A549 (cell line): ENCODE measurements at places on chromosomes 16 and 17.

GRCh38 chr17:20121359-20122253 is 112.4 kb downstream of the SPECC1 start:
- DNase-seq: peak; percentile 68

DNA sequence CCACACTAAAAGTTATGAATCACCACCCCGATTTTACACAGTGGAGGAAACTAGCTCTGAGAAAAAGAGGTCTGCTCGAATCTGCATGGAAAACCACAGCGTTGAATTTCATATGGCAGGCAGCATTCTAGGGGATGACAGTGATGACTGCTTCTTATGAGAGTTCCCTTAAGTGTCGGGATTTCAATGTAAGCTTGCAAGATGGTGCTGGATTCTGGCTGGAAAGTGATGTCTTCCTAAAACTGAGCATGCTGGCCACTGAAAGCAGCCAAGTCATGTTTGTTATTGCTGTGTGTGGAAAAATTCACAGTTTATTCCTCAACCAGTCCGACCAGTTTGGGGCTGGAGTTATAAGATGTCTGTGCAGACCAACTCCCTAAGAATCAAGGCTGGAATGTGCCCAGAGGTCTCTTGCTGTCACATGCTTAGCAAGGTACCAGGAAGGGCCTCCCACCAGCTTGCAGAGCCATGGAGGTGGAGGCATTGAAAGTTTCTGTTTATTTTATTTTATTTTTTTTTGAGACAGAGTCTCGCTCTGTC is 37.2 kb upstream of the GAN start:
- no peak for DNase-seq

DNA sequence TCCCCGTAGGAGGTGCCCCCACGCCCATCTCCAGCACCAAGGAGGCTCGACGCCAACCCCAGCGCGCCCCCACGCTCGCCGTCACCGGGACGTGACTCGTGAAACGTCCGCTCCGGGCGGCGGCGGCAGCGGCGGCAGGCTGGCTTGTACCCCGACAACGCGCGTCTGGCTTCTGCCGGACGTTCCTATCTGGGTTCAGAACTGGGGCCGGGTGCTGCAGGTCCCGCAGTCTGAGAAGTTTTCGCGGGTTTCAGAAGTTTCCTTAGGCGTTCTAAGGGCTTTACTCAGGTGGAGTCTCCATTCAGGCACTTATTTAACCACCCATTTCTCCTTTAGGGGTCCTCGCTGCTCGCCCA is 672 bp upstream of the ALKBH5 start:
- no peak for DNase-seq

DNA sequence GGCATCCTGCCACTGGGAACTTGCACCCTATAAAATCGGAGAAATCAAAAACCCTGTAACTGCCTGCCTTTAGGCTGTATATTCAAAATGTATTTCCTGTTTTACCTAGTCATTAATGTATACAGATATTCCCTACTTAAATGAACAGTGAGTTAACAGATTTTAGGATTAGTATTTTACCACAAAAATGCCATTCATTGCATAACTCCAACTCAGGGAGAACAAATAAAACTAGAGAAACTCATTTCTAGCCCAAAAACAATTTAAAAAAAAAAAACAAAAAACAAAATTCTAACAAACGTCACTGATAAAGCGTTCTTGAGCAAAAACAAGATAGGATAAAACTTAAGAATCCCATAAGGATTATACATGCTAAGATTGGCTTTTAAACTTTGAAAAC is 3.7 kb upstream of the DHX33 start:
- DNase-seq: no peak

DNA sequence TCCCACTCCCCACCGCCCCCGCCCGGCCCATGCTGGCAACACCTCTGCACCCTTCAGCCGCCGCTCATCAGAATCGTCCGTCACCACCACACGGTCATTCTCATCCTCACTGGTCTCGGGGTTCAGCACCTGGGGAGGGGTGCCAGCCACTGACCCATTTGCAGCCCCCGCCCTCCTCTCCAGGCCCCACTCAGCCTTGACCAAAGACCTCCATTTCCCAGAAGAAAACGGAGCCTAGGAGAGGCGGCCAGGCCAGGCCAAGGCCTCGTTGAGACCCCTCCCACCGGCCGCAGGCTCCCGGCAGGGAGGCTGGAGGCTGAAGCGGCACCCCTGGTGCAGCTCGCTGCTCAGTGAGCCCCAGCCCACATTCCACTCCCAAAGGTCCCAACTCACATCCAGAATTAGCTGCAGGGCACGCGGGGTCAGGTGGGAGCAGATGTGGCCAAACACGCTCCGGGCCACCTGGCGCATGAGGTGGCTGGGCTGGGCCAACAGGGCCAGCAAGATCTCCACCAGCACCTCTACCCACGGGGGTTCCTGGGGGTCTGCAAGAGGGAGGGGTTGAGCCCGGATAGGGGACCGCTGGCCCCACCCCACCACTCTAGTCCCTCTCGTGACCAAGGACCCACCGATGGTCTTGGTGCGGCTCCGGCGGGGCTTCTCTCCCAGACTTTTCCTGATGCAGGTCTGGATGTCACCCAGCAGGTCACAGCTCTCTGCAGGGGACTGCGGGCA is 9.8 kb downstream of the MYBBP1A start:
- no peak for DNase-seq

DNA sequence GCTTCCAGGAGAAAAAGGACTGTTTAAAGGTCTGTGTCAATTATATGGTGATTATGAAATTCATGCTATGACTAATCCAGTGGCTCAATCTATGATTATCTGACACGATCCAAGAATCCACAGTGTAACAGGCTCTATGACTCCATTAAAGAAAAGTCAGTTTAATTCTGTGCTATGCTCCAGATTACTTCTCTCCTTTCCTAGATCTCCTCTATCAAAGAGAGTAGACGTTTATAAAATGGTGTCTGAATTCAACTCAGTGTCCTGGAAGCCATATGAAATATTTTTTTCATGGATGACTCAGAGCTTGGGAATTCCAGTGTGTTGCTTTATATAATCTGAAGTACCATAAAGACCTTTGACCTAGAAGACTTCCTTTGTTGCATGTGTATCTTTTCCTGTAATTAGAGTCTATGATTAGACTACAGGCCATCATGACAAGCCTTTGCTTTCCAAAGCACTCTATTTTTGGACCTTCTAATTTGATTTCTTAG is 27.0 kb upstream of the NF1 start:
- DNase-seq: peak; percentile 68

DNA sequence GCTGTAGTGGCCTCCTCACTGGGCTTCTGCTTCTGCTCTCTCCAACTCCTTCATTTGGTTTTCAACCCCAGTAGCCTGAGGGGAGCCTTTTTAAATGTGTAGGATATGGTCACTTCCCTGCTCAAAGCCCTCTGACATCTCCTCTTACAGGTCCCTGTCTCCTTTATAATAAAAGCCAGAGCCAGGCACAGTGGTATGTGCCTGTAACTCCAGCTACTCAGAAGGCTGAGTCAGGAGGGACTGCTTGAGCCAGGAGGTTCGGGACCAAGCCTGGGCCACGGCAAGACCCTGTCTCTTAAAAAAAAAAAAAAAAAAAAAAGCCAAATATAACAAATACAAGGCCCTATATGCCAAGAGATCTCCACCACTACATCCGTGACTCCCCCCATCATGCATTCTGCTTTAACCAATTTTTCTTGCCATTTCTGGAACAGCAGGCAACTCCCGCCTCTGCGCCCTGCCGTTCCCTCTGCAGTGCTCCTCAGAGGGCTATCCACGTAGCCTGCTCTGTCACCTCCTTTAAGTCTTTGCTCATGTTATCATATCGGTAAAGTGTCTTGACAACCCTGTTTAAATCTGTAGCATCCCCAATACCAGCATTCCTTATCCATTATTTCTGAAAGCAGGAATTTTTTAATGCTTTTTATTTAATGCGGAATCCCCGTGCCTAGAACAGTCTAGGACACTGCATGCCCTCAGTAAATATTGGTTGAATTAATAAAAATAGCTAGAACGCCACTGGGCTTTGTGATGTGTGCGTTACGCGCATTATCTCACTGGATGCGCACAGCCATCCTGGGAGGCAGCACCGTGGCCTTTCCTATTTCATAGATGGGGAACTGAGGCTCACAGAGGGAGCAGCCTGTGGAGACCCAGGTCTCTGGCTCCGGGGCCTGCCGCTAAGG is 9.5 kb downstream of the ZNF771 start:
- no peak for DNase-seq

GRCh38 chr17:48139944-48140343 is 32.4 kb downstream of the SNX11 start:
- DNase-seq: no peak

- DNase-seq: no peak
These were observed 2.5 kb downstream of the RNF166 start for GRCh38 chr16:88703486-88704309.

- no peak for DNase-seq
These were observed 26.6 kb downstream of the RARA start for GRCh38 chr17:40335620-40336019.

DNA sequence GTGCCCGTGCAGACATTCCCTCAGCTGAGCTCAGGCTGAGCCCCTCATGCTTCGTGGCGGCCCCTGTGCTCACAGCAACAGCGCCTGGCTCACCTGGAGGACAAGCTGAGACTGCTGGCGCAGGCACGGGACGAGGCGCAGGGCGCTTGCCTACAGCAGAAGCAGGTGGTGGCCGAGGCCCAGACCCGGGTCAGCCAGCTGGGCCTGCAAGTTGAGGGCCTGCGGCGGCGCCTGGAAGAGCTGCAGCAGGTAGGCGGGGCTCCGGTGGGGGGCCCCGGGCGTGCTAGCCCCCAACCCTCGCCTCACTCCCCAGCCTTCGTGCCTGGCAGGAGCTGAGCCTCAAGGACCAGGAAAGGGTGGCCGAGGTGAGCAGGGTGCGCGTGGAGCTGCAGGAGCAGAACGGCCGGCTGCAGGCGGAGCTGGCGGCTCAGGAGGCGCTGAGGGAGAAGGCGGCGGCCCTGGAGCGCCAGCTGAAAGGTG is 1.4 kb upstream of the RAC3 start:
- DNase-seq: no peak

GRCh38 chr17:28665994-28666393 is 4.0 kb downstream of the SUPT6H start:
- DNase-seq: no peak

DNA sequence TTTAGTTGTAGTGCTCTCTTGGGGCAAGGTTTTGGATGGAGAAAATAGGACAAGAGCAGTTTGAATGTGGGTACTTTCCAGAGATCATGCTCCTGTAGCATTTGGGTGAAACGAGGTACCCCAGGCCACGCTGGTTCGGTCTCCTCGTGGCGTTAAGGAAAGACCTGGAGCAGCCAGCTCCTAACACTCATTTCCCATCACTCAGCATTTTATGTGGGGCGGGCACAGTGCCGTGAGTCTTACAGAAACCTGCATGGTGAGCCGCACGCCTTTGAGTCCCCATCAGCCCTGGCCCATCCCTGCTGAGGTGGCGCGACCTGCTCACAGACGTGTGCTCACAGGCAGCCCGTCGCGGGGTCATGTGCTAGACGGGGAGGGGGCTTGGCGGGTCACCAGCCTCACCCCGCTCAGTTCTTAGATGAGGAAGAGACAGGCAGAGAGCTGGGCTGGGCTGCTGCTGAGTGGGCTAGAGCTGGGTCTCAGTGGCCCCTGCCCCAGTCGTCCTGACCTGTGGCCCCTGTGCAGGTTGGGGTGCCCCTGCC is 37.3 kb downstream of the TBCD start:
- DNase-seq: no peak

DNA sequence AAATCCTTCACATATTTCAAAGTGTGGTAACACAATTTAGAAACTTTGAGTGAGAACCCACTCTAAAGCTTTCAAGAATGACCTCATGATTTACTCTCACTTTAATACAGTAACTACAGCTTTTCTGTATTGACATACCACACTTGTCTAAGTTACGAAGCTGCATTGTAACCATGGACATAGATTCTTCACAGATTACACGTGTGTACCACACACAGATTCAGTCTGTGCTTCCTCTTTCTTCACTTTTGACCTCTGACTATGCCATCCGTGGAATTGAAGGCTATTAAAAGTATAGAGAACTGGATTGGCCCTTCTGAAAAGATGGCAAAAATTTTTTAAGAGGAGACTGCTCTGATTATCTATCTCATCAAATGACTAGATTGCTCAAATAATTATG is 172.7 kb downstream of the TANC2 start:
- no peak for DNase-seq

GRCh38 chr17:64773836-64774761 is 112.0 kb upstream of the SMURF2 start:
- DNase-seq: peak; percentile 85

- DNase-seq: no peak
These were observed 19.0 kb upstream of the PRKCA start for GRCh38 chr17:66283296-66283934.

DNA sequence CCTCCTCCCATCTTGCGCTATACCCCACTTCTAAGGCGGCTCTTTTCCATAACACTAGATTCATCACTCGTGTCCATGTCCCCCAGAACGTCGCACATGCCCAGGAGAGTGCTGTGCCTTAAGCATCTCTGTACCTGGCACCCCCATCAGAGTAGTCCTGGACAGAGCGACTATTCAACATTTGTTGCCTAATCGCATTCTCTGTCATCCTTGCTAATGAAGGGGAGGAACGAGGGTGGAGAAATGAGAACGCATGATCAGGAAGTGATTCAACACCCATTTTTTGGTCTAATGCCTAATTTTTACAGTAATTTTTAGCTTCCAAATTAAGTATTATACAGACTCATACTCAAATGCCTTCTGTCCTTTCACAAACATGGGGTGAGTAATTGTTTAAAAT is 53.2 kb downstream of the SLC39A11 start:
- no peak for DNase-seq

DNA sequence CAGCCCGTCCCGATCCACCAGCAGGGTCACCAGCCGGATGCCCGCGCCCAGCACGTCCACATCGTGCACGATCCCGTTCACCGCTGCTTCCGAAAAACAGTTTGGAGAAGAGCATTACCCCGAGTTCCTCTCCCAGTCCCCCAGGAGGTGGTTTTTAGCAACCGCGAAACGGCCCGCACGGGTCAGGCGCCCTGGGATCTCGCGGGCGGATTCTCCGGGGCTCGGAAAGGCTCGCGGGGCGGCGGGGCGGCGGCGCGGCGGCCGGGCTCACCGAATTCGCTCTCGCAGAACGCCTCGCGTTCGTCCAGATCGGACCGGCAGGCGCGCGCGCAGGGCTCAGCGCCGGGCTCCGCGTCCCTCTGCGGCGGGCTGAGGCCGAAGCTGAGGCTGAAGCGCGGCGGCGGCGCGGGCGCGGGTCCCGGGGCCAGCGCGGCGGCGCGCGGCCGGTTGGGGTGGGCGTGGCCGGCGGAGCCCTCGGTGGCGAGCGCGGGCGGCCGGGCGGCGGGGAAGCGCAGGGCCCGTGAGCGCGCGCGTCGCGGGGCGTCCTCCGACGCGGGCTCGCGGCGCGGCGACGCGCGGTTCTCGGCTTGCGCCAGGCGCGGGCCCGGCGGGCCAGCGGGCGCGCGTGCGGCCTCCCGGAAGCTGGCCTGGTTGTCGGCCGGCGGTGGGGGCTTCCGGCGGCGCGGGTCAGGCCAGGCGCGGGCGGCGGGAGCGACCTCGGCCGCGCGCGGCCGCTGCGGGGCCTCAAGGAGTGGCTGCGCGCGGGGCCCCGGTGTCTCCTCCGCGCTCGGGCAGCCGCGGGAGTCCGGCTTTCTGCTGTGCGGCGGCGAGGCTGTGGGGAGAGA is 2.9 kb downstream of the C17orf58 start:
- peak; percentile 90 for DNase-seq

GRCh38 chr16:72025404-72026114 is 17.0 kb downstream of the DHODH start:
- DNase-seq: no peak

GRCh38 chr17:59800530-59800942 is 92.2 kb downstream of the TUBD1 start:
- DNase-seq: no peak

- no peak for DNase-seq
These were observed 72.8 kb upstream of the TOB1 start for GRCh38 chr17:50938821-50939541.

GRCh38 chr16:63938661-63939060 is 1183.2 kb downstream of the CDH11 start:
- DNase-seq: no peak
